ENCODE measurements at places on chromosomes 4 and X.

DNA sequence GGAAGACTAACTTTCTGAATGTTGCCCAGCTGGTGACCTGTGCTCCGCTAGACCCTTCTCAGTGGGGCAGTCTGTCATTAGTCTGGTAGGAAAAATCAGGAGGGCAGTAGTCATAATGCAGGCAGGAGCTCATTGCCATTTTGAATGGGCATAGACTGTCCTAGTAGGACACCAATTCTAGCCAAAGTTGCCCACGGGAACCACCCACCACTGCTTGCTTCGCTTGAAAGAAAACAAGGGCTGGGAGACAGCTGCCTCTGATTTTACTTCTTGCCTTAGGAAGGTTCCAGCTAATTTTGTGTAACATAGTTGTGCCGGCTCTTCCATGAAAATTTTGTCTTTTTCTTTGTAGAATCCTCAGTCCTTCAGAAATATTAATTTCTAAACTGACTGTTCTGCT, 23.3 kb downstream of the HOPX start:
- no peak for DNase-seq

GRCh38 chrX:77572322-77572721, 125.1 kb downstream of the FGF16 start:
- DNase-seq, result peak; percentile 50

DNA sequence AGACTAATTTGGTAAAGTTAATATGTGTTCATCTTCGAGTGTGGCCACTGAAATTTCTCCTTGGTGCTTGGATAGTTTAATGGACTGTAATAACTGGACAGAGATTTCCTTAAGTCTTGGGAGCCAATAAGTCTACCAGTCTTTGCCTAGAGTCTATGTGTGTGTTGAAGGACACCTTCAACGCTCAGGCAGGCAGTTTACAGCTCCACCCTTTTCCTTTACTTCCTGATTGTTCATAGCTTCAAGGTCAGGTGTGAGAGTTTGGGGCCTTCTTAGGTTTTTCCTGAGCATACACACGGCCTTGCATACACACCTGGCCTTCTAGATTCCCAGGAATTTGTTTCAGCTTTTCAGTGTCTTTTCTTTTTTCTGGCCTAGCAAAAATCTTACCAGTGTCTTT, 355.3 kb upstream of the AMOT start:
- DNase-seq, result no peak

DNA sequence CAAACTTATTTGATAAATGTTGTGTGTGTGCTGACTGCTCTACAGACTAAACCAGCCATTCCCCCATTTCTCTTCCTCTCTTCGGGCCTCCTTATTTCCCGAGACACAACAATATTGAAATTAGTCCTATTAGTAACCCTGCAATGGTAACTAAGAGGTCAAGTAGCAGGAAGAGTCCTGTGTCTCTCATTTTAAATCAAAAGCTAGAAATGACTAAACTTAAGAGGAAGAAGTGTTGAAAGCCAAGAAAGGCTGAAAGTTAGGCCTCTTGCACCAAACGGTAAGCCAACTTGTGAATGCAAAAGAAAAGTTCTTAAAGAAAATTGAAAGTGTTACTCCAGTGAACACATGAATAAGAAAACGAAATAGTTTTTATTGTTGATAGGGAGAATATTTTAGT, 357.8 kb upstream of the SLC7A11 start:
- no peak for DNase-seq

- DNase-seq, result no peak
These were observed 259.5 kb upstream of the BOD1L1 start for GRCh38 chr4:13887010-13887409.

GRCh38 chrX:56787734-56788152, 58.7 kb downstream of the NBDY start:
- DNase-seq, result no peak

GRCh38 chr4:56371426-56372220, 15.7 kb downstream of the AASDH start:
- DNase-seq, result no peak

DNA sequence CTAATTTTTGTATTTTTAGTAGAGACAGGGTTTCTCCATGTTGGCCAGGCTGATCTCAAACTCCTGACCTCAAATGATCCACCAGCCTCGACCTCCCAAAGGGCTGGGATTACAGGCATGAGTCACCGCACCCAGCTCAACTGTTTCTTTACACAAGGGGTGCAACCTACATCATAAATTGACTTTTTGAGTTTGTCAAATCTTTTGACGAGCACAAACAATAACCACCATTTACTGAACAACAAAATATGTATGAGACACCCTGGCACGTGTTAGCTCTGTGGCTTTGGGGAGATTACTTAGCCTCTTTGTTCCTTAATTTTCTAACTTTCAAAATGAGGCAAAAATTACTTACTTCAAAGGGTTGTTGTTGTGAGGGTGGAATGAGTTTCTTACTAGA, 23.5 kb upstream of the SLC34A2 start:
- DNase-seq, result no peak

DNA sequence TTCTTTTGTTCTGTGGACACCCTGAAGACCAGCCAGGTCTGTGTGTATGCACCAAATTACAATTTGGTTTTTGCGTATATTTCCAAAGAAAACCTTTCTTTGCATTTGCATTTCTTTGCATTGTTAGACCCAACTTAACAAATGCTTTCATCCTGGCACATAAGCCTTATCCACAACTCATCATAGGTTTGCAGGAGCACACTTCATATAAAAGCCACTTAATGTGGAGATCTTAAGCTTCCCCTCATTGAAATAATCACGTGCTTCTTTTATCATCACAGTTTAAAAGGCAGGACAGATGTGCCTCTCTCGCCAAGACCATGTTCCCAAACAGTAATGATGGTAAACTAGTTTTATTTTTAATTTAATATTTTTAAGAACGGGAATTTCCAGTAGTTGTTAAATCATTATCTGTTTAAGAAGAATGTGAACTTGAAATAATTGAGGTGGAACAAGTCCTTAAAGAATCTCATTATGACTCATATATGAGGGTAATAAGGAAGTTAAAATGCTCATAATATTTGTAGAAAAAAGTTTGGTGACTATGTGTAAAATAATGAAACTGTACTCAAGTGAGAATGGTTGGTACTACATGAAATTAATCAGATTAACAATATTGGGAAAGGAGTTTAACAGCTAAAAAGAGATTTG, 65.5 kb downstream of the GLRA3 start:
- peak; percentile 7 for DNase-seq

DNA sequence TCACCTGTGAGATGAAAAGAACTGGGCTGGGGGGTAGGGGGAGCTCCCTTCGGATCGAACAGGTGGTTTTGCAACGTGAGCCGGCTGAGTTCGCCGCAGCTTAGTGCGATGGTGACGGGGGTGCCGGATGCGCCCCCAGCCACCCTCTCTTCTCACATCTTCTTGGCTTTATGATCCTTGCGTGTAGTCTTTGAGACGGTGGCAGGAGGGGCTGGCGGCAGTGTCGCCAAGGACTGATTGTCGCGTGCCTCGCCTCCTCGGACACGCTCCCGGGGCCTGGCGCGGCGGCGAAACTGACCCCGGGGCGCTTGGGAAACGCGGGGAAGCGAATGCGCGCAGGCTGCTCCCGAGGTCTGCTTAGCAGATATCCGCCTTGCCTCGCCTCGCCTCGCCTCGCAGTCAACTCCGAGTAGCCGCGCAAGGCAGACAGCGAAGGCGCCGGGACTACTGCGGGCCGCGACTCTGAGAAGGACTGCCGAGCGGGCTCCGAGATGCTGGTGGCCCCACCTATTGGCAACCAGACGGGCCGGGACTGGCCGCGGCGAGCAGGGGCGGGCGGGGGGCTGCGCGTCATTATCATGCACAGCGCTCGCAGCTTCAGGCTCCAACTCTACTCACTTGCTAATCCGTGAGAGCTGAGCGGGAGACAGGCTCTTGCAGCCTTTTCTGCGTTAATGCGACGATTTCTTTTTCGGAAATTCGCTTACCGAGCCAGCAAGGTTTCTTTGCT, 1.5 kb downstream of the GRID2 start:
- DNase-seq, result peak; percentile 3

- no peak for DNase-seq
These were observed 21.8 kb downstream of the IL1RAPL1 start for GRCh38 chrX:28609003-28609402.

DNA sequence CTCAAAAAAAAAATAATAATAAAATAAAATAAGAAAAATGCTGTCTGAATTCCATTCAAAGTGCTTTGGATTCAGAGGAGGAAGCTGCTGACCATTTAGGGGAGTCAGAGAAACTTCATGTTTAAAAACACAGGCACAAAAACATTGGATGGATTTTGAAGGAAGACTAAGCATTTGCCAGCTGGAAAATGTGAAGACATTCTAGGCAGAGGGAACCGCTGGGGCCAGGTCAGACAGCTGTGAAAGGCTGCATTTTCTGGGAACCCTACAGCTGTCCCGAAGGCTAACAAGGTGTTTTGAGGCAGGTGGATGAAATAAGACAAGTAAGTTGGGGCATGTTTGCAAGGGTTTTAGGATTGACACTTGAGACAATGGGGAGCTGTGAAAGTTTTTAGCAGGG, 38.6 kb downstream of the ING2 start:
- no peak for DNase-seq

- no peak for DNase-seq
These were observed 1511.4 kb downstream of the ADGRL3 start for GRCh38 chr4:62711575-62711974.

- no peak for DNase-seq
These were observed 1.7 kb downstream of the FBXL5 start for GRCh38 chr4:15653420-15653819.

DNA sequence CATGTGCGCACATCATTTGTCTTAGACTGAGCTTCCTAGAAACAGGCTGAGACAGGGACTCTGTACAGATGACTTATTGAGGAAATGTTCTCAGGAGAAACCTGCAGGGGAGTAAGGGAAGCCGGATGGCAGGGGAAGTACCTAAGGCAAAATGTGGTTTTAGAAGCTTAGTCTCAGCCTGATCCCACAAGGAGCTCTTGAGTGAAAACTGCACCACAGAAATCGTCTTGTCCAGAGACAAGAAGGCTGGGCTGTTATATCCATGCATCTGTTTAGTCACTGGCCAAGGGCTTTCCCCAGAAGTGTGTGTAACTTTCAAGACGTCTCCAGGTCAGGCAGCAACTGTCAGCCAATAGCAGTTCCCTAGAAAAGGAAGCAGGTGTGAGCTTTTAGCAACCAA, 86.0 kb downstream of the FUNDC1 start:
- DNase-seq, result no peak

DNA sequence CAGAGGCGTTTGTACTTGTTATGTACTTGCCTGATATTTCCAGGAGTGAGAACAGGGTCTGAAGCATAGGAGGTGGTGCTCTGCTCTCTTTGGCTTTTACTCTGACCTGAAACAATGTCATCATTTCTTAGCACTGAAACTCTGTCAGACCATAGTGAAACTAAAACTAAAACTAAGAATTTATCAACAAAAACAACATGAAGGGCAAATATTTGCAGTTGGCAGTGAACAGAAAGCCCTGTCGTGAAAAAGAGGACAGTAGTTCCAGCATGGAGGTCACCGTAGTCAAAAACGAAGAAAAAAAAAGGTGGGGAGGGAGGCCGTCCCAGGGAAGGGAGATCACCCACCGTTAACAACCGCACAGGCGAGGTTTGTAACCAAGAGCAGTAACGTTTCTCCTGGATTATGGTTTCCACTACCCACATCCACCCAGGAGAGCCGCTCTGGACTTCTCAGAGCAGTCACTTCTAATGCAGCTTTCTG, 97.5 kb downstream of the ANK2 start:
- peak; percentile 31 for DNase-seq

- DNase-seq, result peak; percentile 81
These were observed 151.1 kb downstream of the PJA1 start for GRCh38 chrX:69014200-69014599.

GRCh38 chrX:1386338-1387127, 5.4 kb downstream of the SLC25A6 start:
- no peak for DNase-seq

DNA sequence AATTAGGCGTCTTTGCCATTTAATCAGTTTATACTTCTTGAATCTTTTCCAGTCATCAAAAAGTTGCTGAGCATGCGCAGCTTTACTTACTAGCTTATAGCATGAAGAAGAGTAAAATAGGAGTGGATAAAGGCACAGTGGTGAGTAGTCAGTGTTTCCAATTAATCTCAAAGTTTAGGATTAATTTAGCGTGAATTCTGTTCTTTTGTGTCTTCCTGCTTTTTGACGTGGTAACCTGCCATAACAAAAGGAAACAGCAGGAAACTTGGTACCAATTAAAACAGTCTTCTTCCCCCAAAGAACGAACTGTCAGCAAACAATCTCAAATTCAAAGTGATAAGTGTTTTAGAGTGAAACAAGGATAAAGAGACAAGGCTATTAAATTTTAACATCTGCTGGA, 61.9 kb downstream of the TET2 start:
- DNase-seq, result no peak

DNA sequence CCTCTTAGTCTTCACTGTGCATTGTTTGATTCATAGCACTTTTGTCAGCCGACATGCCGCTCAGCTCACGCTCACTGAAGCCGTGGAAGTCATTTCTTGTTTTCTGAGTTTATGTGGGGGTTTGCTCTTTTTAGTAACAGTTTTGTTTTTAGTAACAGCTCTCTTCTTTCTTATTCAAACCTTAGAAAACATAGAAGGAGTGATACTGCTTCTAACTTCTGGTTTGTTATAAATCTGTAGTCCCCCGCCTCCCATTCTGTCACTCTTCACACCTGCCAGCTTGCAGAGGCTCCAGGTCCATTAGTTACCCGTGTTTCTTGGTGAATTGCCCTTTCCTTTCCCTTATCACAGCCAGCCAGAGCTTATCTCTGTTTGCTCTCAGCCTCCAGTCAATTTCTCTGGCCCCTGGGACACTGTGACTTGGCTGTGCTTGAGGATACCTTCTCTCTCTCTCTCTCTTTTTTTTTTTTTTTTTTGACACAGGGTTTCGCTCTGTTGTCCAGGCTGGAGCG, 50.5 kb downstream of the GRK4 start:
- DNase-seq, result no peak

- peak; percentile 33 for DNase-seq
These were observed 28.9 kb upstream of the OPHN1 start for GRCh38 chrX:68462197-68462596.

GRCh38 chr4:98670186-98670585, 11.8 kb upstream of the TSPAN5 start:
- no peak for DNase-seq

GRCh38 chr4:3871881-3872833, 106.0 kb downstream of the ADRA2C start:
- no peak for DNase-seq

- no peak for DNase-seq
These were observed 4.4 kb upstream of the GIMD1 start for GRCh38 chr4:106373026-106373425.

DNA sequence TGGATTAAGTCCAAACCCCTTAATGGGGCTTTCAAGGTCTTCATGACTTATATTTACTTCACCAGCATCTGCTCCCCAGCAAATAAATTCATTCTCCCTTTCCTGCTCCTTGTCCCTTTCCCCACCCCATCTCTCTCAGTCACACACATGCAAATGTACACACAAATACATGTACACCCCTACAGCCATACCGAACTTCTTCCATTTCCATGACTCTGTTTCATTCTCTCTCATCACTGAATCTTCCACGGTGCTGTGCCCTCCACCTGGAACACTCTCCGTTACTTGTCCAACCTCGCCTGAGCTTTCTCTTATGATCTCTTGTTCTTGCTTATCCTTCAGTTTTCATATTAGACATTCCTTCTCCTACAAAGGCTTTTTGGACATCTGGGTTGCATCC, 22.0 kb upstream of the RPA4 start:
- no peak for DNase-seq

All from fibroblast of mammary gland (primary cell).